ENCODE measurements at places on chromosomes 3 and 15.

GRCh38 chr3:71045917-71046282, 537.6 kb downstream of the FOXP1 start:
- no peak for DNase-seq

GRCh38 chr3:185884641-185885040, 53.2 kb downstream of the TRA2B start:
- DNase-seq = no peak

GRCh38 chr3:30467596-30468238, 138.7 kb upstream of the TGFBR2 start:
- no peak for DNase-seq

- DNase-seq = no peak
Observed at GRCh38 chr3:72768006-72768441, 80.2 kb downstream of the SHQ1 start.

DNA sequence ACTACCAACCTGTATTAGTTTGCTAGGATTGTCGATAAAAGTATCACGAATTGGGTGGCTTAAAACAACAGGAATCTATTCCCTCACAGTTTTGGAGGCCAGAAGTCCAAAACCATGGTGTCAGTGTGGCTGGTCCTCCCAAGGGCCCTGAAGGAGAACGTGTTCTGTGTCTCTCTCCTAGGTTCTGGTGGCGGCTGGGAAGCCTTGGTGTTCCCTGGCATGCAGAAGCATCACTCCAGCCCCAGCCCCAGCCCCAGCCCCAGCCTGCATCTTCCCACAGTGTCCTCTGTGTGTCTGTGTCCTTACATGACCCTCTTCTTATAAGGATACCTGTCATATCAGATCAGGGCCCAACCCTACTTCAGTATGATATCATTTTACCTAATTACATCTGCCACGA, 272.5 kb upstream of the LYSMD4 start:
- DNase-seq = no peak

- no peak for DNase-seq
Observed at GRCh38 chr3:120459196-120459595, 8.4 kb upstream of the FSTL1 start.

GRCh38 chr15:89790661-89791060, 14.5 kb downstream of the MESP2 start:
- DNase-seq = no peak

GRCh38 chr3:33732394-33732793, 14.3 kb upstream of the CLASP2 start:
- no peak for DNase-seq

DNA sequence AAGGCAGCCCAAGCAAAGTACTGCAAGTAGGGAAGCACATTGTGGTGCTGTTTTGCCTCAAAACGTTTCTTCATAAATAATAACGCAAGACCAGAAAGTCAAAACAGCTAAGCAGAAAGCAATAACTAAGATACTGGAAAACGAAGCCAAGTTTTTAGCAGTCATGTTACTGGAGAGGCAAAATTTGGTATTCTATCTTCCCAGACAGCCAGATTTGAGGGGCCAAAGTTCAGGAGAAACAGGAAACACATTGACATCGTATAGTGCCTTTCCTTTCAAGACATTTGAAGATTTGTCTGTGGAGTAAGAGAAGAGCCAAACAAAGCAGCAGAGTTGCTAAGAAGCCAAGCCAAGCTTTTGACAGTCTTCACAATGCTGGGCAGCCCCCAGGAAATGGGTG, 843.6 kb upstream of the NECTIN3 start:
- no peak for DNase-seq

DNA sequence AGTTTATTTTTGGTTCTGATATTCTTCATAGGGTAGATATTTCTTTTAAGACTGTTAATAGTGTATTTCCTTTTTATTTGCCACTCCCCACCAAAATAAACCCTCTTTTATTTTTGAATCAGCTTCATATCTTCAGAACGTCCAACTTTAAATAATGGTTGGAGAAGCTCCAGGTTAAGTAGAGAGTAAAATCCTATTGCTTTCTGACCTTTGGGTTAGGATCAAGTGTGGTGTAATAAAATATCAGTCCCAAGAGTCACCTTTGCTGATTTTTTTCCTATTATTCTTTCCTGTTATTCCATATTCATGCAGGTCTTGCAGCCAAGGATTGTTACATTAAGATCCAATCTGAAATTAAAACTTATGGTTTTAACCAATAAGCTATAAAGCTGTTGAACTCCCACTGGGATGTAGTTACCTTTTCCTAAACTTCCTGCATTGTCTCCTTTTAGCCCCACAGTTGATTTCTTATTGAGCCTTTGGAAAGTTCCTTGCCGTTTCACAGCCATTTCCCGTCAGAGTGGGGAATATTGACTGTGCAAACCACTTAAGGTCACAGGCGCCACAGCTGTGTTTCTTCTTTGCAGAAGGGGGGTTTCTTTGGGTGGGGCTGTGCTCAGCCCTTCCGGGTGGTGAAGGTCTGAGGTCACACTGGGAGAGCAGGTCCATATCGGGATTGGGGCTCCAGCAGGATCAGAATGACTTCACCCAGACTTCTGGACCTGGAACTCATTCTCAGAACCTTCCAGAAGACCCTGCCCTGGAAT, 287.3 kb upstream of the CTDSPL start:
- DNase-seq = no peak

- no peak for DNase-seq
Observed at GRCh38 chr3:46849045-46849631, 14.1 kb downstream of the MYL3 start.

- no peak for DNase-seq
Observed at GRCh38 chr3:42182555-42182954, 83.4 kb downstream of the CCK start.

Data from GM10248 (cell line).